ENCODE measurements at places on chromosomes 2 and 18.
A peak's percentile ranks its signal among the peaks of the same experiment; 100 is the strongest.

- no peak for DNase-seq
Measured at GRCh38 chr2:238155761-238156694, 2.7 kb upstream of the ERFE start.

DNA sequence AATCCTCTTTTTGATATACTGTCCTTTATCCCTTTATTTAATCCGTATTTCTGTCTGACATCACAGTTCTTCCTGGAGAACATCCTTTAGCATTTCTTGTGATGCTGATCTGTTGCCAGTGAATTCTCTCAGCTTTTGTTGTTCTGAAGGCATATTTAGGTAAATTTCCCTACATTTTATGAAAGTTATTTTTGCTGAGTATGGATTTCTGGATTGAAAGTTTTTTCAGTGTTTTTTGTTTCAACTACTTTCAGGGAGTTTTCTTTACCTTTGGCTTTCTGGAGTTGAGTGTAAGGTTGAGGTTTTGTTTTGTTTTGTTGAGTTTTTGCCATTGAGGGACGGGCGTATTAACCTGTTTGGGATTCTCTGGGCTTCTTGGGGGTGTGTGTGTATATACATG, 22.5 kb downstream of the SNTG2 start:
- DNase-seq: no peak

GRCh38 chr2:70691497-70692140, 76.4 kb downstream of the ADD2 start:
- DNase-seq: no peak

DNA sequence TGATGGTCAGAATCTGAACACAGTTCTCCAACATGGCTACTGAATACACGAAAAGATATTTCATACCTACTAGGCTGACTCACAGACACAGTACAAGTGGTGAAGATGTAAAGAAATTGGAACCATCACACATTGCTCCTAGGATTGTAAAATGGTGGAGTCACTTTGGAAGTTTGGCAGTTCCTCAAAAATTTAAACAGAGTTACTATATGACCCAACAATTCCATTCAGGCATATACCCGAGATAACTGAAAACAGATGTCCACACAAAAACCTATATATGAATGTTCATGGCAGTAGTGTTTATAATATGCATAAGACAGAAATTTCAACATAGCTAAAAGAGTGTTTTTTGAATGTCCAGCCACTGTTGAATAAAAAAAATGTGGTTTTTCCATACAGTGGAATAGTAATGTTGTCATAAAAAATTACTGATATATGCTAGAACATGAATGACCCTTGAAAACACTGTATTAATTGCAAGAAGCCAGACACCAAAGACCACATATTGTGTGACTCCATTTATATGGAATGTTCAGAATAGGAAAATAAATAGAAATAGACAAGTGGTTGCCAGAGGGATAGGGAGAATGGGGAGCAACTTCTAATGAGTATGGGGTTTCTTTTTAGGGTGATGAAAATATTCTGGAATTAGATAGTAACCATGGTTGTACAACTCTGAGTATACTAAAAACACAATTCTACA, 10.1 kb downstream of the RMP24 start:
- no peak for DNase-seq

GRCh38 chr2:96407041-96407918, 71.7 kb downstream of the NCAPH start:
- peak; percentile 75 for DNase-seq

DNA sequence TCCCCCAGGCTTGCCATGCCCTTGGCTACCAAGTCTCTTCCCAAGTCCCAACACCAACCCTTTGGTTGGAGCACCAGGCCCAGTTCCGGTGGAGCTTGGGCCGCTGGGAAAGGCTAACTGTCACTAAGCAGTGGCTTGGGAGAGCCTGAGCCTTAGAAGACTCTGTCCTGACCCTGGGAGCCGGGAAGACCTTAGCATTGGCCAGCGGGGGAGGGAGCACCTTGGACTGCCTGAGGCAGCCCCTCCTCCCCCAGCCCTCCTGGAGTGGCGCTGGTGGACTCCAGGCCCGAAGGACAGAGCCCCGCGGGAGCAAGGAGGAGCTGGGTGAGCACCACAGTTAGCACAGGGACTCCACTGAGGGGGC, 62.5 kb upstream of the POMC start:
- no peak for DNase-seq

- DNase-seq: no peak
Measured at GRCh38 chr2:195658541-195658890, 1.5 kb downstream of the SLC39A10 start.

- DNase-seq: no peak
Measured at GRCh38 chr2:22810602-22811001, 574.4 kb upstream of the KLHL29 start.

- no peak for DNase-seq
Measured at GRCh38 chr2:120176526-120176925, 46.7 kb downstream of the TMEM185B start.

DNA sequence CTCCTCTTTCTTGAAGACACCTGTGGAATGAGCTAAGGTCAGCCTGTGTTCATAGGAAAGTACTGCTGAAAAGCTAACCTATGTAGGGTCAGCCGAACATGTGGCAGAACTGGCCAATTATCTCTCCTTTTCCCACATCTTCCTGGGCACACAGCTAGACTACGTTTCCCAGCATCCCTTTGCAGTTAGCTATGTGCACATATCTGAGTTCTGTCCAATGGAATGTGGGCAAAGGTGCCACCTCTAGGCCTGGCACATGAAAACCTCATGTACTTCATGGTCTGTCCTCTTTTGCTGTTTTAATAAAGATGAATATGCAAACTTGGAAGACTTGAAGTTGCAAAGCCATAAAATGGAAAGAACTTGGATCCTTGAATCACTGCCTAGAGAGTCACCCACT, 352.6 kb downstream of the TNS1 start:
- DNase-seq: no peak

DNA sequence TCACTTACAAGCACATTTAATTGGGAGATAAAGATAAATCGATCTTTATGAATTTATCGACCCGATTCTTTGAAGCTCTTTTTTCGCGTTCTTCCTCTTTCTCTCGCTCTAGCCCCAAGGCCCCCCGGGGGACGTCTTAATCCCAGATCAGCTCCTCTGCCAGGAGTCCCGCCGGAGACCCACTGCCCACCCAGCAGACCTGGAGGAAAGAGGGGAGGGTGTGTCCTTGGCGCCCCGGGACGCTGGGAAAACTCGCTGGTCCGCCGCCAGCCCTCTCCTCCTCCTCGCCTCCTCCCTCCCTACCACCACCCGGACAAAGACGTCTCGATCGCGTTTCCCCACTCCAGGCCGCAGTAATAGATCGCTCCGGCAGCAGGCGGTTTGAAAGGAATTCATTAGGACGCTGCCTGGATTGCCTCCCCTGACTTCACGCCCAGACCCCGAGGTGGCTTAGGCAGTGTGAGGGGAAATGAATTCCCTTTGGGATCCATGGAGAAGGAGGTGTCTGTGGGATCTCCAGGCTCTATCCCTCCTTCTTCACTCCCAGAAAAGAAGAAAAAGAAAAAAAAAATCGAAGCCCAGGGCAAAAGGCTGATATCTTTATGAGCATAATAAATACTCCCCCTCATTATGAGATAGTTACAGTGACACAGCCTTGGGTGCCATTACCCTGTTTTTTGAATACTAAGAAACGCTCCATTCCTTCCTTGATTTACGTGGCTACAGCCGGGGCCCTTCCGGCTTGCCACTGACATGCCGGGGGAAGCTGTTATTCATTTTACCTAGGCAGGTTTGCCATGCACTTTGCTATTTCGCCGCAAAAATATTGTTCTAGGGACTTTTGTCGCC, 1.8 kb upstream of the GBX2 start:
- no peak for DNase-seq

- no peak for DNase-seq
Measured at GRCh38 chr2:231673348-231673770, 35.0 kb upstream of the PTMA start.

GRCh38 chr2:75276093-75277029, 77.0 kb upstream of the TACR1 start:
- DNase-seq: no peak
